CD4-positive, alpha-beta T cell treated with Interleukin-17A for 1 hour (primary cell): ENCODE measurements at places on chromosomes 1 and 21.

DNA sequence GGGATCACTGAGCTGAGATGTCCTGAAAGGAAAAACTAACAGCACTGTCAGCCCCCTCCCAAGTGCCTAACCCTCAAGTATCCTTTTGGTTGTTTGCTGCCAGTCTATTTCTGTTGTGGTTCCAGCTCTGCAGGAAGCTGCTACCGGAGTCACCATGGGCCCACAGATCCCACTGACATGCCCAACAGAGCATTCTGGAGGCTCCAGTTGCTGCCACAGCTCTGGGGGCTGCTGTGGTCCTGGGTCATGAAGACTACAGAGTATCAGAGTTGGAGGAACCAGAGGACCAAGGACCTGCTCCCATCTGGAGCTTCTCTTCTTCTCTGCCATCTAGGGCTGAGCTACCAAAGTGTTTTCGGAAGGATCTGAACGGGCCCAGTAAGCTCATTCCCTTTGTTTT is 910 bp downstream of the LCE3A start:
- DNase-seq = no peak

DNA sequence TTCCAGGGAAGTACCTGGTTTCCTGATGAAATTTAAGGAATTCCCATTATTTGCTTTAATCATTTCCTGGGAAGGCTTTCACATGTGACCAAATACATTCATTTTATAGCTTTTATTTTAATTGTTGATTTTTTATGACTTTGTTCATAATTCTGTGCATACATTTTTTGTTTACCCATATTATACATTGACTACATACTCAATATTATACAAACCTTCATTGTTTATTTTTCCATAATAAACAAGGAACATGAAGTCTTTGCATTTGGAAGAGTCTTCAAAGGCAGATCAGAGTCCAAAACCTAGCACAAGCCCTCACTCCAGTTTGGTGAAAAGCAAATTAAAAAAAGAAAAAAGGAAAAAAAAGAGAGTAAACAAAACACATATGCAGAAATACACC is 218.3 kb upstream of the NRIP1 start:
- no peak for DNase-seq

DNA sequence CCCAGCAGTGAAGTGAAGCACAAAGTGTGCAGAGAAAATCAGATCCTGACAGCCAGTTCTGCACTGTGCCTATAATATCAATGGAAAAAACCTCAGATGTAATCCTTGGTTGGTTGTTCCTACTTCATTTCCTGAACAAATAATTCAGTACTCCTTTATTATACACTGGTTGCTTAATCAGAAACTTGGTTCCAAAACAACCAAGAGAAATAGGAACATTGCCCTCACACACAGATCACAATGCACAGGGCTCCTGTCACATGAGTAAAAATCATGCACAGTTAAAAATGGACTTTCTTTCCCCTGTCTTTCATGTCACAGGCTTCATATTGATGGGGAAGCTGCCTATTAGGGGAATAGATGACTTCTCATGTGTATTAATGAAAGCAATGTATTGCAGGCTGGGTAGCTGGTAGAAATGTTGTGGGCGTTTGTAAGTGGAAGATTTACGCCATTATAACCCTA is 9.7 kb downstream of the DNASE2B start:
- DNase-seq = no peak

GRCh38 chr1:68230901-68231626 is 1.3 kb downstream of the WLS start:
- no peak for DNase-seq

GRCh38 chr1:220884981-220885918 is 6.0 kb downstream of the HLX start:
- no peak for DNase-seq

GRCh38 chr1:25871086-25871703 is 4.3 kb downstream of the PAQR7 start:
- no peak for DNase-seq

- no peak for DNase-seq
Observed at GRCh38 chr1:222697826-222698225, 14.5 kb downstream of the AIDA start.

- DNase-seq = no peak
Observed at GRCh38 chr1:65722461-65722860, 70.2 kb upstream of the PDE4B start.

DNA sequence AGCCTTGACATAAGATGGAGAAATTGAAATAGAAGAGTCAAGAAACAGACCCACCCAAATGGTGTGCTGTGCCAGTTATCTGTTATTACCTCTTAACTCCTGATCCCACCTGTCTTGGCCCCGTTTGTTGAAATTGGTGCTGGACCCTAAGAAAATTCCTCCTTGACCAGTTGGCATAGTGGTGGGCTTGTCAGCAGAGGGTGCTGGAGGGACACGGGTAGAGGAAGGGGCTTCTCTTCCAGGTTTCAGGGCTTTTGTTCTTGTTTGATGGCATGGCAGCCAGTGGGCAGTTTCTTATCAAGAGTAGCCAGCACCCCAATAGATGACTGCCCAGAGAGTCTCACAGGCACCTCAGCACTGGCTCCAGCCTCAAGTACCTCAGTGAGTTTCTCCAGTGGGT is 51.6 kb downstream of the PCBP3 start:
- DNase-seq = no peak

DNA sequence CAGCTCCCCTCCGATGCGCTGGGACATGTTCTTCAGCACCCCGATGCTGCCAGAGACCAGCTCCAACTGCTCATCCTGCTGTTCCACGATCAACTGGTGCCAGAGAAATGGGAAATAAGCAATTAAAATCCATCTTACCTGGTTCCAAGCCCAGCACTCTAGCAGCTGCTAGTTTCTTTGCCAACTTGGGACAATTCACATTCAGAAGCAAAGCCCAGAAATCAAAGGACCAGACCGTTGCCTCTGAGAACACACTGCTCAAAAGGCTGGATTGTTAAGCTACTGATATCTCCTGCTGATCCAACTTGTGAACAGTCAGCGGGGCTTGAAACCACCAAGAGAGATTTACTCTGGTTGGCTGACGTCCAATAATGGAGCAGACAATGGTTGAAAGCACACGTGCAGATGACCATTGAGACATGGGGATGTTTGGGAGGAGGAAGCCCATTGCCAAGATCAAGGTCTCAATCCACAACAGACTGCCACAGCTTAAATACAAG is 34.4 kb downstream of the STX6 start:
- DNase-seq = no peak

GRCh38 chr1:231357831-231358354 is 19.8 kb downstream of the SPRTN start:
- peak; percentile 68 for DNase-seq

DNA sequence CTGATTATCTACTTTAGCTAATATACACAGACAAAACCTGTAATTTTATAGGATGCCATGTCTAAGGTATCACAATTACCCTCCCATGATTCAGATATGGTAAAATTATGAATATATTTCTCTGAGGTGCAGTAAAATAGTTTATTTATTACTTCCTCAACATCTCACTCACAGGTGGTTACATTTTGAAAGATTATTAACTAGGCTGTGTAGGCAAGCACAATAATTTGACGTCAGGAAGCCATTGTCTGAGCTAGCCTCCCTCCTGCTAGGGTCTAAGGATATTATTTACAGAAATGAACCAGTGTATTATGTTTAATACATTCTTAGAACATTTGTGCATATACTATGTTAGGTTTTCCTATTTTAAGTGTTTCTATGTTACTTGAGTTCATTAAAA is 69.9 kb upstream of the ADGRL2 start:
- DNase-seq = no peak

DNA sequence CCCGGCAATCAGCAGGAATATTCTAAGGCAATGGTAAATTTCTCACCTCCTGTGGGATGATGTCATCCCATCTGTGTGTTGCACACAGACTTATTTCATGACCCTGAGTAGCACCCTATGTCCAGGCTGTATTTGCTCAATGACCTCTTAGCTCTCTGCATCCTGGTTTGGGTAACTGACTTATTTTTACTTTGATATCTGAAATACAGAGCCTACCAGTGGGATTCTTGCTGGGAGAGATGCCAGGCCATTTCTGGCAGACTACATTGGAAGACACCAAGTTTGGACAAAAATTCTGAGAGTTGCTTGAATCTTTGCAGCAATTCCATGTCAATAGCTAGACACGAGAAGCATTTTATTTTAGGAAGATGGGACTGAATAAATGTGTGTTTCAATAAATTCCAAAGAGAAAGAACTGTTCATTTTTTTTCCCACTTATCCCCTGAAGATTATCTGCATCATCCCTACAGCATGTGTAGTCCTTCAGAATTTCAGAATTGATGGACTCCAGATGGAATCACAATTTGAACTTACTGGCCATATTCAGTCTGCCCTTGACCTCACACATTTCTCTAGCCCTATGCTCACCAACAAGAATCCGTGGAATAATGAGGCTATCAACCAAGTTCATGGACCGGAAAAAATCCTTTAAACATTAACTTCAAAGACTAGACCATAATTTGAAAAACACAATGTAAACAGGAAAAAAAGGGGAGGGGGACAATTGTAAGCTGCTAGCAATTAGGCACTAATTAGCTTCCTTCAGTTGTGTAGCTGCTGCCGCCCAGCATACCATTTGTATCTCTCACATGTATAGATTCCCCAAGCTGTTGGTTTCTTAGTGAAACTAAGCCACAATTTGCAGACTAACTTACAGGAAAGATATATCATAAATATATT is 226.5 kb downstream of the HMCN1 start:
- DNase-seq = no peak
